ENCODE measurements at places on chromosomes 4 and X.

DNA sequence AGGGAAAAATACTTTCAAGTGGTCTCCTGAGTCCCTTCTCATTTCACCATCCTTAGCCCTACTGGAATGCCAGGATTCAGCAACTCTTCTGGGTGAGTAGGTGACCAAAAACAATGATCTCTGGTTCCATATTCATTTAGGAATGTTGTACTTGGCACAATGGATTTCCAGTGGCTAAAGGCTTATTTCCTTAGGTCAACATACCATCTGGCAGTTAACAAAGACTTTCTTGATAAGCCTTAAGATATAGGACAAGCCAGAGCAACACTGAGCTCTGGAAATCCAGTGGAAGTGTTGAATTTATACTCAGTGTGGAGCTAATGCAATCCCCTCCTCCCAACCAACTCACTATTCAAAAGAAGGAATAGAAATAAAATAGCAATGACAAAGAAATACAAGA is 139.4 kb upstream of the EMCN start:
- no peak for DNase-seq

- DNase-seq, result no peak
These were observed 1.8 kb upstream of the EXOSC9 start for GRCh38 chr4:121799208-121799823.

GRCh38 chrX:153800177-153800722 is 5.8 kb downstream of the SSR4 start:
- DNase-seq, result no peak

DNA sequence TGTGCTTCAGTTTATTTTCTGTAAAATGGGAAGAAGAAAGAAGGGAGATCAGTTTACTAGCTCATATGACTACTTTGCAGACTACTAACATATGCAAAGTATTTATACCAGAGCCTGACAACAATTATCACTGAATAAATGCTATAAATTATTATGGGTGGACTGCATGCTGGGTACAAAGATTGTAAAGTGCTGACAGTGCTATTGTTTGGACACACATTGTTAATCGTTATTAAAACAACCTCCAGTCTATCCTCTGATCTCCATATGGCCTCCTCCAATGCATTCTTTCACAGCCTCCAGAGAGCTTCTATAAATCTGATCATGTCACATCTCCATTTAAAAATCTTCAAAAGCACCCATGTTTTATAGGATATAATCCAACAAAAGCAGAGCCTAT is 90.1 kb upstream of the HS3ST1 start:
- DNase-seq, result no peak

GRCh38 chrX:14529290-14529989 is at the start of gene GLRA2:
Gene GLRA2 (plus strand): TSS chrX:14529536. CDS start chrX:14530058, 522 bp downstream.
- no peak for DNase-seq

DNA sequence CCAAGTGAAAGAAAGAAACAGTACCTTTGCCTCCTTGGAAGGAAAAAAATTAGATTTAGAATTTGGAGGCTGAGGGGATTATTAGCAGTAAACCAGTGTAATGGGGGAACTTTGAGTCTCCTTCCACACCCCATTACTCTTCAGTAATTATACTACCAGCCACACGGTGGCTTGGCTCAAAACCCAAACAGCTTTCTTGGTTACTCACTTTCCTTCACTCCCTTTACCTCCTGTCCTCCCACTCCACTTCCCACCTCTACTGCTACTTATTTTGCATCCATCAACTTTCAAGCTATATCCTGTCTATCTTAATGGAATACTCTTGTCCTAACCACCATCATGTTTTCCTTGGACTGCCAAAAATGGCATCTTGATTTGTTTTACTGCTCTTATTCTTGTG is 310.6 kb upstream of the AADAT start:
- DNase-seq, result no peak

DNA sequence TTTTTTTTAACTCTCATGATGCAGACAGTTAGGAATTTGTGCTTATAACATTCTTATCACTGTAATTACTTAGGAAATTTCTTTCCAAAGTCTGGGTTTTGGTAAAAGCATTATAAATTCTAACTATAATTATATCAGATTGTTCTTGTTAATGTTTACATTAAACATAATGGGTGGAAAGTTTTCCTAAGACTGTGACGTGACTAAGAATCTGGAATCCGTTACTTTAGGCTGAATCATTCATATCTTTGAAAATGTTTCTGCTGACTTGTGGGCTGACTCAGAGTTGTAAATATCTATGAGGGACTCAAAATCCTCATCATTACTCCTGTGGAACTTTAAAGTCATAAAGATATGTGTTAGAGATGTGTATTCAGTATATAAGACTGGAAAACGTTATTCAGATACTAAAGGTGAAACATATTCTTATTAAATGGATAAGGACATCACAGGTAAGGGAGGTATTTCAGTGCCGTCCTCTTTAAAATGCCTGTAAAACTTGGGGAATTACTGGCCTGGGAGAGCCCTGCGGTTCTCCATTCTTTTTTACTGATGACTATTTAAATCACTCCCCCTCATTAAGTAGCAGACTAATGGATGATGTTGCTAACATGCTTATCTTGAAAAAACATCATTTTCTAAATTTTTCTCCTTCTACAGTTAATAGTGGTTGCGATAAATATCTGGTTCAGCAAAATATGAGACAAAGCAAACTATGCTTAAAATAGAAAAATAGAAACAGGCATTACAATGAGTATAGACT is 159.0 kb downstream of the DCLK2 start:
- DNase-seq, result no peak

DNA sequence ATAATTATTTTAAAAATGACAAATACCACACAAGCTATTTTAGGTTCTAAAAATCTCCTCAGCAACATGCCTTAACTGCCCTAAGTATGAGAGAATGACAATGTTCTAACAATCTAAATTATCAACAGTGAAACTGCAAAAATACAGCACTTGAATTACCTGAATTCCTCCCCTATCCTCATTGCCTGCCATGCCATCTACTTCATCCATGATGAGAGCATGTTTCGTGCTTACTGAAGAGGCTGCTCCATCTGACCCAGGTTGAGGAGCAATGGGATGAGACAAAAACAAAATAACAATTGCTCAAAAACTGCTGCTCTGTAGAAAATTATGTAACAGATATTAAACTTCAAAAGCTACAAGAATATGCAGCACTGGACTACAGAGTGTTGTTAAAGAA is 63.3 kb downstream of the RFC1 start:
- no peak for DNase-seq

DNA sequence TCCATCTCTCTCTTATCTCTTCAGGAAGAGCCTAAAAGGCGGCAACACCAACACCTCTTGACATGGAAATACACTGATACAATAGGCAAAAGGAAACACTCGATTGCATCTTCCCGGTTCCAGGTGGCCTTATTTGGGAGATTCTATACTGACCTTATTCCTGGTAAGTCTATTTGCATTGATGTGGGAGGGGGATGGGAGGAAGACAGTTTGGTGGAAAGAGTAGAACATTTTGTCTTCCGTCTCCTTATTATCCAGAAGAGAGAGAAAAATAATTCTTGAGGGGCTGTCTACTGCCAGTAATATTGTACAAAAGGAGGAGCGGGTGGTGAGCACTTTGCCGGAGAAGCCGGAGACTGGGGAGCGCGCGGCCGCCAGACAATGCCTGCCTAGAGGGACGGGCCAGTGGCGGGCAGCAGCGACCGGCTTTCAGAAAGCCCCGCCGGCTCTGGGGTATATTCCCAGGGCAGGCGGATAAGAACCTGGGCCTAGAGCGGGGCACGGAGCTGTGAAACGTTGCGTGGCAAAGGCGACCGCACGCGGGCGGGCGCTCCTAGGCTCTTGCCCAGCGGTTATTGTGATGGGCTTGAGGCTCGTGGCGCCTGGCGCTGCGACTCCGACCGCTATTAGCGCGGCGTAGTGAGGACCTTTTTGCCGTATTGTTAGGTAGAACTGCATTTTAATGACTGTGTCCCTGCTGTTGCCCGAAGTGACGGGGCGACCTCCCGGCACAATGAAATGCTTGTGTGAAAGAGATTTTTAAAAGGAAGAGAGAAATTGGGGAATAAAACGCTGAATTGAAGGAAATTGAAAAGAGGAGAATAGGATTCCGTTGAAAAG is 518 bp downstream of the PRDM8 start:
- no peak for DNase-seq

DNA sequence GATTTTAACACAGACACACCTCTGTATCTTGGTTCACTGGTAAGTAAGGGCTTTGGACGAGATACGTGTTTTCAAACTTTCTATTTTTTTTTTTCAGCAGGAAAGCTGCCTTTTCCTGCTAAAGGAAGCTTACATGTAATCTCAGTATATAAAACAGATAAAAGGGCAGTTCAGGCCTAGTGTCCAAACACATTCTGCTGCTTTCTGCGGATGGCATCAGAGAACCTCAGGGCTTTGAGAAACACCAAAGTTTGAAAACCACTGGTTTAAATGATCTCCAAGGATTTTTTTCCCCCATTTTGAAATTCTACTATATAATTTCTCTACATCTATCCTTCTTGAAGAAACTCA is 76.0 kb downstream of the ZAR1 start:
- no peak for DNase-seq

GRCh38 chr4:98662626-98663225 is 4.3 kb upstream of the TSPAN5 start:
- no peak for DNase-seq

GRCh38 chr4:181819946-181820345 is 423.3 kb upstream of the TENM3 start:
- no peak for DNase-seq

GRCh38 chrX:18149454-18149853 is 71.2 kb downstream of the BEND2 start:
- DNase-seq, result no peak

DNA sequence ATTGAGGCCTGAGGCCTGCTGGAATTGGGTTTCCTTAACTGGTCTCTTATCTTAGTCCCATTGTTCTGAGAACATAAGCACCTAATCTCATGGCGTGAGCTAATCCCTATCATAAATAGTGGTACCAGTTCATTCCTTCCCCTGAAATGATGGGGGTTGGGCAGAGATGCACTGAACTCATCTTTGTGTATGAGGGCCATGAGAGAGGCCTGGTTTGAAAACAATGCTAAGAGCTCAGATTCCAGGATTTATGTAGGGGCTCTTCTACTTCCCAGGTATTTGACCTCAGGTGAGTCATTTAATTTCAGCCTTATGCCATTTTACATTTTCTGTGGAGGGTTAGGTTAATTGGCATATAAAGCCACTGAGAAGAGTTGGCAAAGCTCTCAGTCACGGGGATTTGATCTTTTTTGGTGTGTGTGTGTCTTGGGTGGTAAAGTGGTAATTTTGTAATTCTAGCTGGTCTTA is 4.4 kb downstream of the RBM3 start:
- no peak for DNase-seq

DNA sequence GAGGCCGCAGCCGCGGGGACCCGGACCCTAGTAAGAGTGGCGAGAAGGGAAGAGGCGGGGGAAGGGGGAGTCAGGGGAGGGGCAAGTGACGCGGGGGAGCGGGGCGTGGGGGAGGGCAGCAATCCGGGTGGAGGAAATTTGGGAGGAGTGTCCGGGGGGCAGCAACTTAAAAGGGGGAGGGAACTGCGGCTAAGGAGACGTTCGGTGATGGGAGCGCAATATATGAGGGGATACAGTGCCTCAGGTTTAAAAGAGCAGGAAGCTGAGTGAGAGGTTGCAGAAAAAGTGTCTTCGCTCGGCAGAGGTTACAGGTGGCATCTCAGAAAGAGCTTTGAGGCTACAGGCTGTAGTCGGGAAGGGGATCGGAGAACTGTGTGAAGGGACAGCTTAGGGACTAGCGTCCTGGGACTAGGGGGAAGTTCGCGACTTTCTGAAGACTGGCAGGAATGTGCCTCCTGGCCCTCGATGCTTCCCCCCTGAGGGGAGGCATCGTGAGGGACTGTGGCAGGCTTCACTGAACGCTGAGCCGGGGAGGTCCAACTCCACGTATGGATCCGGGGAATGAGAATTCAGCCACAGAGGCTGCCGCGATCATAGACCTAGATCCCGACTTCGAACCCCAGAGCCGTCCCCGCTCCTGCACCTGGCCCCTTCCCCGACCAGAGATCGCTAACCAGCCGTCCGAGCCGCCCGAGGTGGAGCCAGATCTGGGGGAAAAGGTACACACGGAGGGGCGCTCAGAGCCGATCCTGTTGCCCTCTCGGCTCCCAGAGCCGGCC is 519 bp downstream of the FOXO4 start:
- DNase-seq, result no peak

DNA sequence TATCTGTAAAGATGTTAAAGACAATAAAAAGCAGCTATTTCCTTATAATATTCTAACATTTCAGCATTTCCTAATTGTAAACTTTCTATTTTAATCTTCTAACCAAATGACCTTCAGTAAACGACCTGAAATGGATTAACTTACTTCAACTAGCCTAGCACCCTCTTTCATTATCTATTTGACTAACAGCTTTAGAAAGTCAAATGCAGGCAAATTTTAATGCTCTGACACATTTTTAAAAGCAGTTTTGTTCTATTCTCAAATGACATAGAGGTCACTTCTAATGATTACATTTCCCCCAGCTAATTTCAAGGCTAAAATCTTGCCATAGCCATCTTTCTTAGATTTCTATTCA is 41.9 kb downstream of the SLC7A11 start:
- no peak for DNase-seq

- DNase-seq, result no peak
These were observed 39.5 kb downstream of the SPARCL1 start for GRCh38 chr4:87489678-87490077.

DNA sequence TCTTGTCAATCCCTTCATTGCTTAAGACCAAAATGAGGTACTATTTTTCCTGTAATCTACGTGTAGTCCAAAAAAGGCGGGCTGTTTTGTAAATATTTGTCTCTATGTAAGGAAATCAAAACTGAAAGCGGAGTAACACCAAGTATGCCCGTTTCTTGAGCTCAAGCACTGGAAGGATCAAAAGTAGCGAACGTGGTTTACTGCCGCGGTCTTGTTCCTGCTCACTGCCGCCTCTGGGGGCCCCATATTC is 71.5 kb downstream of the AFF1 start:
- DNase-seq, result no peak

DNA sequence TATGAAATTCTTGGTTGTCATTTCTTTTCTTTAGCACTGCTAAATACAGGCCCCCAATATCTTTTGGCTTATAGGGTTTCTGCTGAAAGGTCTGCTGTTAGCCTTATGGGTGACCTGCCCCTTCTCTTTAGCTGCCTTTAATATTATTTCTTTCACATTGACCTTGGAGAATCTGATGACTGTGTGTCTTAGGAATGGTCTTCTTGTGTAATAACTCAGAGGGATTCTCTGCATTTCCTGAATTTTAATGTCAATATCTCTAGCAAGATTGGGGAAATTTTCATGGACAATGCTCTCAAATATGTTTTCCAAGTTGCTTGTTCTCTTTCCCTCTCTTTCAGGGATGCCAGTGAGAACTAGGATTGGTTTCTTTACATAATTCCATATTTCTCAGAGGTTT is 292.4 kb downstream of the SLC7A11 start:
- DNase-seq, result no peak

- DNase-seq, result no peak
These were observed 26.5 kb upstream of the NEIL3 start for GRCh38 chr4:177283167-177283566.

Measured in stimulated activated CD8-positive, alpha-beta memory T cell treated with anti-CD3 and anti-CD28 coated beads, Interleukin-15, amount 100 ng/mL, for 4 hours (primary cell).